Renal cortex interstitium (tissue), 15 donors: ENCODE measurements at places on chromosomes 1 and 21. TPM values are rescaled to one million over a fixed set of nuclear protein-coding genes. Genes with fewer than 3 reads are reported as not detected.
A peak's percentile ranks its signal among the peaks of the same experiment; 100 is the strongest.

- no peak for DNase-seq
Measured at GRCh38 chr1:89935235-89935634, 59.7 kb upstream of the ZNF326 start.

DNA sequence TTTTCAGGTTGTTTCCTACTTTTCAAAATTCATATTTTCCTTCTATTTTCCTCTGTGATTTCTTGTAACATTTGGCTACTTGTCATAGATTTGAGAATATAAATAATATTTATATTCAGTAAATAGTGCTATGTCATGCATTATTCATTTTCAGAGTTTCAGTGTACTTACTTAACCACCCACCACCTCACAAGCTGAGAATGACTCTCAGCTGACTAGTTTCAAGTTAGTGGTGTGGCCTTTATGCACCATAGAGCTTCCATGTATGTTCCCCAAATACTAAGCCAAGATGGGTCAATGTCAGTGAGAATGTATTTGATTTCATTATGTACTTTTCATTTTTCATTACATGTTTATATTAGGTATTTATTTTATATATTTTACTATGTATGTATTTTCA is 56.9 kb upstream of the RGS1 start:
- no peak for DNase-seq

Gene S100A7A
- polyA plus RNA-seq, result not detected

DNA sequence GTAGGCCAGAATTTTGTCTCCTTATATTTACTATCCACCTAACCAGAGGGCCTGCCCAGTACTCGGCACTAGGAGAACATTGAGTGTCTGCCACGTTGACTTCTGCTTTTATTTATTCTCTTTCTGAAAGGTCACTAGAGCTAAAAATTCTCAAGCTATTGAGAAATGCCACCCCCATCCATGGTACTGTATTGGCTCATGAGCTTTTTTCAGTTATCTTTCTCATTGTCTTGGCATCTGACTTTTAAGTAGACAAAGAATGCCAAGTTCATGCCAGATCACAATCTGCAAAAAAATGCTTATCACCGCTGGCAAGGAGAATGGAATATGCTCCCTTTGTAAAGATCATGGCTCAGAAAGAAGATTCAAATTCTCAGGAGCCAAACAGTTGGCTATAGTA is 49.8 kb upstream of the MROH9 start:
- DNase-seq, result no peak

- no peak for DNase-seq
Measured at GRCh38 chr1:3588395-3588794, 22.9 kb downstream of the MEGF6 start.

- DNase-seq, result no peak
Measured at GRCh38 chr1:244210884-244211558, 159.9 kb downstream of the ZBTB18 start.

DNA sequence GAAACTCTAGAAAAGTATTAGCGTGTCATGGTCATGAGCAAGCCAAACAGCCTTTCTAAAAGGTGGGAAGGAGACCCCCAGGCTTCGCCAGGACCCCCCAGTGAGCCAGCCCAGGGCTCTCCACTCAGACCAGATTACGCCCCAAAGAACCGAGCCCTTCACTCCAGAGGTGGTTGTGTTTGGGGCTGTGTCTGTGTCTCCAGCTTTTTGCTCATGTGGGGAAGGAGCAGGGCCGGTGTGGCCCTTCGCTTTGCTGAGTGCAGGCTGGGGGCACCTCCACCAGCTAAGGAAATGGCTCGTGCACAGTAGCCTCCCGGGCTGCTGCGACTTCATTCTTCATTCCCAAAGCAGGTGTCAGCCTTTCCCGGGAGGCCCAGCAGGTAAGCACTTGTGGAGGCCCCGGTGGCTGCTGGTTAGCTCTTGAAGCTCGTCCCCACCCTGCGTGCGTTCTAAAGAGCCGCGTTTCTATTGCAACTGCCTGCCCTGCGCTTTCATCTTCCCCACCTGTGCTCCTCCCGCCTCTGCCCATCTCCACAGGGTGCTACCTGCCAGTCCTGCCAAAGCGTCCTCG is 531 bp downstream of the TSPEAR start:
- no peak for DNase-seq

DNA sequence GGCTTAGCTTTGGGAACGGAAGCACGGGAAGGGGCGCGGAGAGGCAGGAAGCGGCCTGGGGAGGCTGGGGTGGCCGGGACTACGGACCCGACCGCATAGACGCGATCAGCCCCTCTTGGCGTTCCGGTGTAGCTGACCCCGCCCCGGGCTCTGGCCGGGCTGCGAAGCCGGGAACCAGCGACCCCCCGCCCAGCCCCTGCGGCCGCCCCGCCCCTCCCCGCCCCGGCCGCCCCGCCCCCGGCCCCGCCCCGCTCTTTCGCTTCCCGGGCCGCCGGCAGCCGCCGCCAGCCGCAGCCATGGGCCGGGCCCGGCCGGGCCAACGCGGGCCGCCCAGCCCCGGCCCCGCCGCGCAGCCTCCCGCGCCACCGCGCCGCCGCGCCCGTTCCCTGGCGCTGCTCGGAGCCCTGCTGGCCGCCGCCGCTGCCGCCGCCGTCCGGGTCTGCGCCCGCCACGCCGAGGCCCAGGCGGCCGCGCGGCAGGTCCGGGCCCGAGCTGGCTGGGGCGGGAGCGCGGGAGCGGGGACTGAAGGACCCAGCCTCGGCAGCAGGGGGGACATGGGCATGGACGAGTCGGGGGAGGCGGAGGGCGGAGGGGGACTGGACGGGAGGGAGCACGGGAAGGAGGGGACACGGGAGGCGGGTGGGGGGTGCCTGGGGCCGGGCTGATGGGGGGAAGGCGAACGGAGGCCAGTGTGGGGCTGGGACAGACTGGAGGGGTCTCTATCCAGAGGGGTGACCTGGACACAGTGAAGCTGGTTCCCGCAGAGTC is at the start of gene SELENON:
Gene SELENON (plus strand): TSS at position 259 of the 768 bp plus-strand sequence. CDS start 38 bp downstream, at position 297.
- no peak for DNase-seq

DNA sequence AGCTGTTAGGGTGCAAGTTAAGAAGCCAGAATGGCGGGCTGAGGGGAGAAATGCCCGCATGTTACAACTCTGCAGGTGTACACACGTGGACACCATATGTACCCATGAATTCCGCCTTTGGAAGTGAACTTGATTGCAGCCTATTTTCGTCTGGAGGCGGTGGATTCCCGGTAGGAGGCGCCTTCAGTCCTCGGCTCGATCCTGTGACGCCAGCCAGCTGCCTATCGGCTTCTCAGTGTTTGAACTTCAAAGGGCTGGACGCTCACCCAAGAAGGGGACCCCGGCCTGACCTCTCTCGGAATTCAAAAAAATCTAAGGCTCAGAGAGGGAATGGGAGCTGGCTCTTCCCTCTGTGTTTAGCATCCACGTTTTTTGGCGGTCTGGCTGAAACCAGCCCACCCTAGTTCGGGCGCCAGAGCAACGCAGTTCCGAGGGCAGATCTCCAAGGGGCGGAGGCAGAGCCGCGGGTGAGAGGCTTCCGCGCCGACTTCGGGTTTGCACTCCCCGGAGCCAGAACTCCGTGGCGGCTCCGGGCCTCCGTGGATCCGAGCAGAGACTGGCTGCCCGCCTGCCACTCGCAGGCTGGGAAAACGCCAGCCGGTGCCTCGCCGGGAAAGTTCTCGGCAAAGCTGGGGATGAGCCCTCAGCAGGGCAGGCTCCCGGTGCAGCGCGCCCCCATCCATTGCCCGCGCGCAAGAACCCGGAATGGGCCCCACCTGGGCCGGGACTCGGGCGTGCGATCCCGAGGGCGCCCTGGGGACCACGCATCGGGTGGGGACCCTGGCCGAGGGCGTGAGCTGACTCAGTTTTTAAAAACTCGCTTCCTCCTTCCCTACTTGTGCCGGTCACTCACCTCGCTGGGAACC is 996 bp upstream of the TMEM51 start:
- peak; percentile 90 for DNase-seq

- DNase-seq, result no peak
Measured at GRCh38 chr1:172308577-172308976, 111.9 kb upstream of the C1orf105 start.

DNA sequence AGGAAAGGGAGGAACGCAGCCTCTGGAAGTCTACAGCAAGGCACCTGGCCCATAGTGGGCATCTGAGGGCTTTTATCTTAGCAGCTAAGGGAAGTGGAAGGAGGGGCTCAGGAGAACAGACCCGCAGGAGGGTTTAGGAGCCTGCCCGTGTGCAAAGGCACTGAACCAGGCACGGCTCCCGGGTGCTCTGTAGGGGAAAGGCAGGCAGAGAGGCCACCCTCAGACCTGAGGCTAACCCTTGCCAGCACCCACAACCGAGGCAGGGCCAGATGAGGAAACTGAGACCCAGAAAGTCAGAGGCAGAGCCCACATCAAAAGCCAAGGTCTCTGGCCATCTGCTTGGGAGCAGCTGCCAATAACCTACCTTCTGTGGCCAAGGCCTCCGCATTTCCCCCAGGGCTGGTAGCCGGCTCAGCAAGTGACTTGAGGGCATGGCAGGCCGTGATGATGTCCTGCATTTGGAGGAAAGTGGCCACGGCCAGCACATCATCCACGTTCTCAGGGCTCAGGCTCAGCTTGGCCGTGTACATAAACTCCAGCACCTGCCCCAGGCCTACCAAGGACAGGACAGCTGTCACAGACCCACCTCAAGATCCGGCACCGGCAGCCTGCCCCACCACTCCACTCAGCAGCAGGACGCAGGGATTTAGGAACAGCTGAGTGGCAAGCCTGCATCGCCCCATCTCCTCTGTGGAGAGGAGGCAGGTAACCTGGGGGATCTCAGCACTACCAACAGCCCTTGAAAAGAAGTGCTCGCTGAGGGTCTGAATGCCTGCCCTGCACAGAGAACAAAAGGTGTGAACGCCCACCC is 29.1 kb downstream of the ZBTB17 start:
- no peak for DNase-seq

Gene MR1
- 3.5 TPM for polyA plus RNA-seq

- no peak for DNase-seq
Measured at GRCh38 chr1:71948561-71948960, 333.8 kb downstream of the NEGR1 start.

DNA sequence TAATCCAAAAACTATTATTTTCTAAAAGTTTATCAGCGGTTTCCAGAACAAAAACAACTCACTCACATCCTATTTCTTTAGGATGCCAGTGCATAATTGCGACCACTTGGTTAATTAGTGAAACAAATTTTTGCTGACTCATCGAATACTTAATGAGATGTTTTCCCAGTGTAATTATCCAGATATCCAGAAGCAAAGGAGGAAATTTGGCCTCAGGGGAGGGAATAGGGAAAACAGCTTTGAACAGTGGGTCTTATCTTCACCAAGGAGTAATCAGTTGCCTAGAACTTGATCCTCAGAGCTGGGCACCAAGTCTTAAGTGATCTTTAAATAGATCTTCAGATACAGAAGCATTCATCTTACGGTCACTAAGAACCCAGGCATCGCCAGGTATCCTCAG is 24.3 kb downstream of the STYXL2 start:
- no peak for DNase-seq

DNA sequence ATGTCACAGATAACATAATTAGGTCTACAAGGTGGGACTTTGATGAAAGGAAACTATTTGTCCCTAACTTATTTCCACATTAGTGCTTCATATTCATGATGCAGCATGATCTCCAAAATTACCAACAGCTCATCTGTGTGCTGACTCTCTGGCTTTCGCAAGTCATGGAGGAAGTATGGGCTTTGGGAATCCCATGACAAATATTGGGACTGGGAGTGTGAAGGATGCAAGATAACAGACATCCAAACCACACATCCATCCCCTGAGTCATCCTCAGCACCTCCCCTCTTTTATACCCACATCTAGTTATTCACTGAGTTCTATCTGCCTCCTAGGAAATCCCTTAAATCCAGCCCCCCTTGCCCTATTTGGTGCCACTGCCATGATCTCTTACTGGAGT is 102.8 kb upstream of the COL24A1 start:
- DNase-seq, result no peak

Gene OR6K3
- not detected for polyA plus RNA-seq

- DNase-seq, result no peak
Measured at GRCh38 chr1:201217146-201217545, 26.5 kb downstream of the IGFN1 start.

Gene SHISAL2A
- polyA plus RNA-seq, result 1.9 TPM

DNA sequence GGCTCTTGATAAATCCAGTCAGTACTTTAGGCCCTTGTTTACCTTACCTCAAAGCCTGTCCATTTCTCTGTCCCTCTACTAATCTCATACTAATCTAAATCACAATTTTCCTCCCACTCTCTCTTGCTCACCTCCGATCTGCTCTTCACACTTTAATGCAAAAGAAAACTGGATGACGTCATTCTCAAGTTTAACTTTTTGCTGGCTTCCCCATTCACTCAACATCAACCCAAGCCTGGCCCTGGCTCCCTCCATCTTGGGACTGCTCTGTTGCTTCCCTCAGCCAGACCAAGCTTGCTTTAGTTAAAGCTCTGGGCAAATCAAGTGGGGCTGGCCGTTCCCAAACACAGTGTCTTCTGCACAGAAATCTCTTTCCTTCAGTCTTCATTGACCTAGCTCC is 29.7 kb downstream of the COA6 start:
- DNase-seq, result no peak

Gene ANXA9
- polyA plus RNA-seq, result 18.9 TPM

DNA sequence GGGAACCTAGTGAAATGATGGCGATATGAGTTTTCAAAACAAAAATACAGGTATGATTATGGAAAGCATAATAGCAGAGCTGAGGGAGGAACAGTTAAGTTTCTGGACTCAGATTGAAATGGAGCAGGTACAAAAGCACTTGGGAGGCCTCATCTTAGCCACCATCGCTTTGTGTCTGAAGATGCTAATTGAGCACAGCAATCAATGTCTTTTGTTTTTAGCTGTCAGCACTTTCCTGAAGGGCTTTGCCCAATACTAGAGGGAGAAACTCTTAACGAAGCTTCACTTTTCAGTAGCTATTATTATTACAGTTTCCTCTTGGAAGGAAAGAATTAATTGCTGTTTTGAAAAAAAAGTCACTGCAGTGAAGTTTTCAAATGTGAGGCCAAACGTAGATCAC is 348.7 kb downstream of the RWDD3 start:
- no peak for DNase-seq

GRCh38 chr1:26021647-26022403 is at the start of gene EXTL1:
EXTL1 (plus strand) TSS chr1:26021775; CDS start chr1:26022647, 872 bp downstream.
- DNase-seq, result no peak

Gene GNG12
- 103 TPM for polyA plus RNA-seq

Gene PTCH2
- 3.8 TPM for polyA plus RNA-seq

DNA sequence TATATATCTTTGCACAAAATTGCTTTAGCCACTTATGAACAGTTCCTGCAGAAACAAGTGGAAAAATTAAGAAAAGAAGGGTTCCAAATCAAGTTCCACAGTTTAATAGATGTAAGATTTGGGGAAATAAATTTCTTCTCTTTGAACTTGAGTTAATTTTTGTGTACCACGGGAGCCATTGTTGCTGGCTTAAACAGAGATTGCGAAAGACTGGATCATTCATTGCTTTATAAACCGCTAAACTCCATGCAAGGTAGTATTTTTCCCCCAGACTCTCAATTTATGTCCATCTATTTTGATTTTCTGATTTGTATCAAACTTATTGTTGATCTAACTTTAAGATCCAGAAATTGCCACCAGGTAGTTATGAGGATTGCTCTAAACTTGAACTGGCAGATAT is 246.1 kb upstream of the ADGRL4 start:
- DNase-seq, result no peak
